ENCODE measurements at places on chromosomes 12 and 14.

DNA sequence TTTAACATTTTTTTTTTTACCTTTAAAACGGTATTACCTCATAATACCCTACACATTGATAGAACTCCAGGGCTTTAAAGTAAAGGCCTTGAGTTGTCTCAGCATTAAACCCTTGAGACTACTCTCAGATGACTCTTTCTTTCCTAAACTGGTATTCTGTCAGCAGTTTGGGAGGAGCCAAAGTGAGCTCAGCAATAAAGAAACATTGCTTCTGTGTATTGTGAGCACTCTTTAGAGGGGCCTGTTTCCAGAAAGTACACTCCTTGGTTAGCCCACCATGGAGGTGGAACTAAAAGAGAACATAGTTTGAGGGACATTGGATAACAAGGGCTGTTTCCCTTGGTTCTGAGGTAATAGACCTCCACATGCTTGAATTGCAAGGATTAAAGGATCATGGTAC is 20.4 kb downstream of the MAP3K12 start:
- no peak for DNase-seq

GRCh38 chr14:102220031-102220430 is 80.3 kb downstream of the WDR20 start:
- DNase-seq: no peak

DNA sequence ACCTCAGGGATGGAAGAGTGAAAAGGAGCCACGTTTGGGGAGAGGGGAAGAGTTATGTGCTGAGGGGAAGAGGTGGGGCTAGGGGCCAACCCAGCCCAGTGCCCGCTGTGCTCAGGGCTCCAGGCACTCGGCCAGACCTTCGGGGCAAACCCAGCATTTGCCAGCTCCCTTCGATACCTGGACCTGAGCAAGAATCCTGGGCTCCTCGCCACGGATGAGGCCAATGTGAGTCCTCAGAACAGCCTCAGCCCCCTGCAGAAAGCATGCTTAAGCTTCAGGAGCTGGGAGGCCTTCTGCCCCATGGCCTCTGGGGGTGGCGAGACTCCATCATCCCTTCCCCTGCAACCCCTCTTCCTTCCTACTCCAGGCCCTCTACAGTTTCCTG is 5.0 kb downstream of the CARMIL3 start:
- DNase-seq: no peak

DNA sequence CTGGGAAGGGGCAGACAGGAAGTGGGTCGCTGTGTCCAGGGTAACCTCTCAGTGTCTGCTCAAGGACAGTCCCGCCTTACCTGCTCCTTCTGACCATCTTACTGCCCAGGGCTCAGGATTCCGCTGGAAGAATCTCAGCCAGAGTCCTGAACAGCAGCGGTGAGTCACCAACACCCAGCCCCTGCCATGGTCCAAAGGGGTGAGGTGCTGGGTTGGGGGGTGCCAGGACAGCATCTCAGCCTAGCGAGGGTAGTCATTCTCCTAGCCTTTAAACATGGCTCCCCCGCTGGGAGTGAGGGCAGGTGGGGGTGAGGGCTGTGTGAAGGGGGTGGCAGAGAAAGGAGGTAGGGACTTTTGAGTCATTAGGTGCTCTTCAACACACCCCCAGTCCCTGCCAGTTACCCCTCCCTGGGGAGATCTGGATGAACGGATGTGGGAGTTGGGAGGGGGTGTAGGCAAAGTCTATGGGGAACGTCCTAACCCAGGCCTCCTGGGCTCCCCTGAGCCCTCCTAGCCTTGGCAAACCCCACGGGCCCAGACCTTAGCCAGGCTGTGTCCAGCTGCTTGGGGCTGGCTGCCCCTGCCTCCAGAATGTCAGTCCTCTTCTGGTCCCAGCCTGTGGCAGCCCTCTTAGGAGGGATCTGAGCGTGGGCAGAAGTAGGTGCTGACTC is 2.5 kb downstream of the TAMALIN start:
- DNase-seq: no peak

DNA sequence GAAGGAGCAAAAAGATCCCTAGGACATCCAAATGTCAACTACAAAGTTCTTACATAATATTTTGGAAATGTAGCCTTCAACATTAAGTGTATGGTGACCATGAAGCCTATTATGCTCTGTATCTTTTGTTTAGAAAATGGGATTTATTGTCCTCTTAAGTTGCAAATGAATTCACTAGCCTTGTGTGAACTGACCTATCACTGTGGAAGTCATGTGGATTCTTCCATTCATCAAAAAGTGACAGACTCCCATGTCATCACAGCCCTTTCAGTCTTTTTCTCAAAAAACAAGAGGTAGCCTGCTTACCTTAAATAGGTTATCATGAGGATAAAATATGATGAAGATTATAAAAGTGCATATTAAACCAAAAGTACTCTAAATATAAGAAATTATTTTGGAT is 179.9 kb downstream of the GRIP1 start:
- DNase-seq: no peak

DNA sequence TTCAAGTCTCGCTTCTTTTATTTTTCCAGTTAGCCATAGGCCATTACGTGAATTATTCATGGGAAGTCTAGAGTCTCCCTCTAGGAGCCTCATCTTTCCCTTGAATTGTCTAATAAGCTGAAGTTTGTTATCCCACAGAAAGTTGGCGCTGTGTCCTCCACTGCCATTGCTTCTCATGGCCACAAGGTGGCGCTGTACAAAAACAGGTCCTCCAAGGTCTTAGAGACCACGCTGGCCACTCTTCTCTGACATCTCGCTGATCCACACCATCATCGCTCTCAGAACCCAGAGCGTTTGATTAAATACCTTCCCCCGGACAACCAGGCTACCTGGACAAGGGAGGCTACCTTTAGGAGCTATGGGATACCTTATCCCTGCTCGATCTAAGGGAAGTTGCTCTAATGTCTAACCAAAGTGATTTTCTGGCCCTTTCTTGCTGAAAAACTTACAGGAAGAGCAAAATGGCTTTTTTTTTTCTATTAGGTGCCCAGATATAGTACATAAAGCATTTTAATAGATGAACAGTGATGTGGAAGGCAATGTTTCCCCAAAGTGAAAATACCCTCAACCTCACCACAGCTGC is 110.0 kb downstream of the CCDC60 start:
- no peak for DNase-seq

DNA sequence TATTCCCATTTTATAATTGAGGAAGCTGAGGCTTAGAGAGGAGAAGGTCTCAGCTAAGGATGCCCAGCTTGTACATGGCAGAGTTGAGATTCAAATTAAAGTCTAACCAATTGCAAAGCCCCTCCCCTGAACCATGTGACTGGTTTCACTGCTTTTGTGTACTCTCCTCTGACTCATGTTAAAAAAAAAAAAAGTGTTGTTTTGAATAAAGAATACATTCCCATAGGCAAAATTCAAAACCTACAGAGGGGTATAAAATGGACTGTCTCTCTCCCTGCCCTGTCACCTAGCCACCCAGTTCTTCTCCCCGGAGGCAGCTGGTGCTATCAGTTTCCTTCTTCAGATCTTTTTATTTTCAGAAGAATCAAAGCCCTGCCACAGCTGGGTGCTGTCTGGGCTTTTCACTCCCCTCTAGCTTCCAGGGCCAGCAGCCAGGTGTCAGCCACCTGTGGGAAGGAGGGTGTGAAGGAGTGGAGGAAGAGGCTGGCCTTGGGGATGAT is 5.4 kb downstream of the PSMD9 start:
- no peak for DNase-seq

- no peak for DNase-seq
Measured at GRCh38 chr14:89289477-89289876, 127.6 kb downstream of the FOXN3 start.

- no peak for DNase-seq
Measured at GRCh38 chr12:113818283-113818682, 147.8 kb downstream of the RBM19 start.

DNA sequence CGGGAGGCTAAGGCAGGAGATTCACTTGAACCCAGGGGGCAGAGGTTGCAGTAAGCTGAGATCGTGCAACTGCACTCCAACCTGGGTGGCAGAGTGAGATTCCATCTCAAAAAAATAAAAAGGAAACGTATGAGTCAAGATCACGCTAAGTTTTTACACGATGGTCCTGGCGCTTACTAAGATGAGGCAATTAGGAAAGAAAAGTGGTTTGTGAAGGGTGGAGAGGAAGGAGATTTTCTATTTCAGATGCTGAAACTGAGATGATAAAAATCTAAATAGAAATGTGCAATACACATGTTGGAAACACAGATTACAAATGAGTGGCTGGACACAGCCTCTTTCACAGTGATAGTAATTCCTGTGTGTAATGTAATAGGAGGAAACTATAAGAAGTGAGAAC is 63.2 kb downstream of the KDM5A start:
- no peak for DNase-seq

DNA sequence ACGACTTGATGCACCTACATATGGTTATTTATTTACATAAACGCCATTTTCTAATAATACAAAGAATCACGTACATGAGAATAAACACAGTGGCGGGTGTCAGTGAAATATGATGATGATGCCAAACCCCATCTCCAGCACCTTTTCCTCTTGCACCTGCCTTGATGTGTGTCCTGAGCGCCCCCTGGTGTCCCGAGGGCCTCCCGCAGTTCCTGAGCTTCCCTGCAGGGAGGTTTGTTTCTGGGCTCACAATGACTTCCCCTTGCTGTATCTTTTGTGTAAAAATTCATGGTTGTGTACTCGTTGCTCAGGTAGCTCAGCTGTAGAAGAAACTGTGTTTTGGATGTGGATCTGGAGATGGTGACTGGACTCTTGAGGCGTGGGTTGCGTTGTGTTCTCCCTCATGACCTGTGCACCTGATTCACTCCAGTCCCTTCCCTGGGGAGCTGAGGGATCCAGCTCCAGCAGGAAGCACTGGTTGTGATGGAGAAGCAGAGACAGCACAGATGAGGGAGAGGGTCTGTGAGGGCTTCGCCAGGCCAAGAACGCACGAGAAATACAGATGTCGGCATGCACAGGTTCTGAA is 1037.8 kb downstream of the TMEM121 start:
- peak; percentile 32 for DNase-seq

Measured in activated naive CD8-positive, alpha-beta T cell treated with anti-CD3 and anti-CD28 coated beads, Interleukin-2, amount 50 U/mL, for 16 hours (primary cell).